H54 (cell line): ENCODE measurements at places on chromosomes 7 and 10.
A peak's percentile ranks its signal among the peaks of the same experiment; 100 is the strongest.

DNA sequence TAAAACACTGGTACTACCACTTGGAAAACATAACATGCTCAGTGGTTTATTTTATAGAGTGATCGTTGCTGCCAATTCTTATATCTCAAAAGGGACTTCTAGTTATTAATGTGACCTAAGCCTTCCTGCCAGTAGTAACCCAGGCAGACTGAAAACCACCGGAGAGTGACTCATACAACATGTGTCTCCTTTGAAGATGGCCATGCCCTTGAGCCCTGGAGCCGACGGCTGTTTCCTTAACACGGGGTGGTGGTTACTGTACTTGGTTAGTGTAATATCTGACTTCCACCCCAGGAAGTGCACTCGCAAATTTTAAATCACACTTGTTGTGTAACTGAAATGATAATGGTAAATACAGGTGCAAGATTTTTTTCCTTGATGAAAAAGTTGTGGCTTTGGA, 30.5 kb downstream of the JAKMIP3 start:
- DNase-seq: peak; percentile 63

GRCh38 chr7:129751916-129752315, 140.4 kb downstream of the NRF1 start:
- DNase-seq: no peak

- no peak for DNase-seq
Measured at GRCh38 chr7:132878204-132878919, 203.5 kb downstream of the CHCHD3 start.

DNA sequence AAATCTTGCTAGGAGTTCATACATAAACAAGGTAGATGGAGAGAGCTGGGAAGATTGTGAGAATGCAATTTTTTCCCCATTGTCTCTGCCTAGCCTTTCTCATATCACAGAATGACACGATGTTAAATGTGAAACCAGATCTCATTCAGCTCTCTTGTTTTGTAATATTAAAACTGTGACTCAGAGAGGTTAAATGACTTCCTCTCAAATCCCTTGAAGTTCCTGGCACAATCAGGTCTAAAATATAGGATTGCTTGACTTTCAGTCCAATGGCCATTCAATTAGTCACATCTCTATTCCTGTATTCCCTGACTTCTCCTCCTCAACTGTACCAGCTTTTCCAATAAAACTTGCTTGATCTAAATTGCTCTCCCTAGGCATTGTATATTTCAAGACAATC, 3.1 kb downstream of the ANKRD22 start:
- peak; percentile 12 for DNase-seq

- DNase-seq: no peak
Measured at GRCh38 chr10:89255793-89256192, 4.2 kb upstream of the LIPA start.

DNA sequence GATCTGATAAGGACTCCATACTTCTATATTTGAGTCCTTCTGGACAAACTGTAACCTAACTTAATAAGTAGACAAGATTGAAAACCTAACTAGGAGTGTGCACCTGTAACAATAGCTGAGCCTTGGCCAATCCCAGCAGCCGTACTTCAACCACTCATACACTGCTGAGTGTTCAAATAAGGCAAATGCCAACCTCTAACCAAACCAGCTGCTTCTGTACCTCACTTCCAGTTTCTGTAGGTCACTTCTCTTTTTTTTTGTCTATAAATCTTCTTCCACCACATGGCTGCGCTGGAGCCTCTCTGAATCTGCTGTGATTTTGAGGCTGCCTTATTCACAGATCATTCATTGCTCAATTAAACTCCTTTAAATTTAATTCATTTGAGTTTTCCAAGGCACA, 753.2 kb downstream of the DNAJB9 start:
- DNase-seq: no peak

- no peak for DNase-seq
Measured at GRCh38 chr10:131444862-131445461, 133.4 kb upstream of the TCERG1L start.

DNA sequence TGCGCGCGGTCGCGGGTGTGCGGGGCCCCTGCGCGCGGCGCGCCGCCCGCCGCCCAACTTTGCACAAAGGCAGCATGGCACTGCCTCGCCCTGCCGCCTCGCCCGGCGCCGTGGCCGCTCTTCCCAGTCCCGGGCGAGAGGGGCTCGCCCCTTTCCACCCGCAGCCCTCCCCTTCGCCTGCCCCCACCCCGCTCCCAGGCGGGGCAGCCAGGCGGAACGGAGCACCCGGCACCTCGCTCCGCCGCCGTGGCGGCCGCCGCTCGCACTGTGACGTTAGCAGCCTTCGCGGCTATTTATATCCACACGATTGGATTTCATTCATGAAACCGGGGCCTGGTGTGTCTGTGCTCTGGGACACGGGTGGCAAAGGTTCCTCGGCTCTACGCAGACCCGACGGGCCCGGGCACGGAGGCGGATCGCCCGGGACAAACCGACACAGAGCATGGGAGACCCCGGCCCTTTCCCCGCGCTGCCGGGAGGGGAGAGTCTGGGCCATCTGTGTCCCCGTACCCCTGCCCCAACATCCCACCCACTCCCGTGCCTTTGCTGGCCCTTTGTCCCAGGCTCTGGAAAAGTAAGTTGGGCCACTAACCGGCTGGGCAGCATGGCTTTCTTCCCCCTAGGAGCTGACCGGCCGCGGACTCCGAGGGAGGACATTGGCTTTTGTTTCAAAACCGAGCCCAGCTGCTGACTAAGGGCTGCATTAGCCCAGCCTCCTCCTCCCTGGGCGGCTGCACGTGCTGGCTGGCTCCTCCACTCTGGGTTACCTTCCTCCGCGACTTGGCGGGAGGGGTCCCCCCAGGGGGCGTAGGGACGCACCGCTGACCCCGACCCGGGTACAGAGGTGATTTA, at the start of gene RHOBTB1:
TSS of gene RHOBTB1 (minus strand) at position 128 of the 852 bp plus-strand sequence. CDS start 32,643 bp downstream, outside the sequence.
- peak; percentile 70 for DNase-seq

DNA sequence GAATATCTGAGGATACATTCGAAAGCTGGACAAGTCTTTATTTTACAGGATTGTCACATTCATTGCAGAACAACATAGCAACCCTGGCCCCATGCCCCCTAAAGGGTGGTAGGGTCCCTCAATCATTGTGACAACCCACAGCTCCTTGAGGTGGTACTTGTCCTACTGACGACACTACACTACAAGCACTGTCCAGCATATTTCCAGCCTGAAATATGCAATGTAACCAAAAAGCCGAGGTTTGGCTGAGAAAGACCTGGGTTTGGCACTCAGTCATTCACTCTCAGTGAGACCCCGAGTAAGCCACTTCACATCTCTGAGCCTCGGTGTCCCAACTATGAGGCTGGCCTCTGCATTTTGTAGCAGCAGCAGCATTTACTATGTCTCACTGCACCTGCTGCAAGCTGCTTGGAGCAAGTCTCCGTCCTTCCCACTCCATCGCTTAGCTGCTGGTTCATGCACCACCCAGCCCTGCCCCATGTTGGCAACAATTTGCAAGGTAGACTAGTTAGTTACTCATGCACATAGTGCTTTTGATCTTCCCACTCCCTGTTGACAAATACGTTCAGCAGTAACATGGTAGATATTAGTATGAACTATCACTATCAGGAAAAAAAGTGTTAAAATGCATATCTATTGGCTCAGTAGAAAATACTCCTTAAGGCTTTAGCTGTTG, 43.6 kb upstream of the TNPO3 start:
- DNase-seq: no peak

- no peak for DNase-seq
Measured at GRCh38 chr7:27183682-27184336, 1.2 kb downstream of the HOXA11 start.

GRCh38 chr7:64098-64915, 128.1 kb upstream of the FAM20C start:
- DNase-seq: no peak

GRCh38 chr7:13042605-13043236, 355.3 kb downstream of the ARL4A start:
- DNase-seq: peak; percentile 40

- peak; percentile 16 for DNase-seq
Measured at GRCh38 chr7:94394437-94395140, at the start of gene COL1A2. Gene COL1A2 (plus strand): TSS chr7:94394895. CDS start chr7:94395032, 137 bp downstream.

- no peak for DNase-seq
Measured at GRCh38 chr10:32104622-32105509, 48.6 kb upstream of the KIF5B start.

DNA sequence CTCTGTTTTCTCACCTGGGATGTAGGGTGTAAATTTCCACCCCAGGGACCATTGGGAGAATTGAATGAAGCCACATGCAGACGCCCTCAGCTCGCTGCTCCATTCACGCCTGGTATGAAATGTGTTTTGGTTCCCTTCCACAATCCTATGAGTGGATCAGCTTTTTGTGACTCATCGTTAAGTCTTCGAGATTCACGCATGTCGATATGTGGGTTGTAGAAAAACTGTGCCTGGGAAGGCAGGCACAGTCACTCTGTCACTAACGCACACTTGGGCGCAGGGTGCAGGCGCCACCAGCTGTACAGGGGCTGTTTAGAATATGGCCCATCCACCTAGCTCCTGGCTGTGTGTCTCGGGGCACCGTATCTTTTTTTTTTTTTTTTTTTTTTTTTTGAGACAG, 64.2 kb upstream of the SH2B2 start:
- DNase-seq: no peak

DNA sequence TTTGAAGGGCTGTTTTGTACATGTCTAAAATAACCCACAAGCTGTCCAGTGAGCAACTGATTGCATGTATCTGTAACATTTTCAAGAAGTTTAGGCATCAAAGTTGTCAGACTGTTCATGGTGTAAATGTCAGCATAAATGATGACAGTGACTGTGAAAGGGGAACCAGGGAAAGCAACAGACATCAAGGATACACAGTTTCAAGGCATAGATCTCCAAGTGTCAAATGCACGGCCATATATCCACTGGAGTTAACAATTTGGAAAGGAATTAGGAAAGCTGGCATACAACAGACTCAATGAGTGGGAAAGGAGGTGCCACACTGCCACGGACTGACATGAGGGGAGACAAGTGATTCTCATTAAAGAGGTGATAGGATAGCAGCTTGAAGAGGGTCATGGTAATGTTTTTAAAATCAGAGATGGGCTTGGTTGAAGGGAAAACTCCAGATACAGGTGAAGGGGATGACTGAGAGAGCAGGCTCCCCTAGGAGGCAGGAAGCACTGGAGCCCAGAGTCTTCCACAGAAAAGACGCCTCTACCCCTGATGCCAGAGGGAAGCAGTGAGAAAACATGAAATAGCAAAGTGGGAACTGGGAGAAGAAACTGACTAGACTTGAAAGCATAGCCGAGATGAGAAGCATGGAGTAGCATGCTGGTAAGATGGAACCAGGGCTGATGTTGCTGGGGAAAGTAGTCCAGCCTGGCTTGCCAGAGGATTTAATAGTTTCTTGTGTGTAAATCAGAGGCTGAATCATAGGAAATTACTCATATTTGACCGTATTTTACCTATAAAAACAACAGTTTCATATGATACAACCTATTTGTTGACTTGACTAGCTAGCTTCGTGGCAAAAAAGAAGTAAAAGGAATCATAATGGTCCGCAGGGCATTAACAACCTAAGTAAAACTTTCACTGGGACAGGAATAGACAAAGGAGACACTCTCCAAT, 18.6 kb downstream of the NSMCE4A start:
- DNase-seq: peak; percentile 29

DNA sequence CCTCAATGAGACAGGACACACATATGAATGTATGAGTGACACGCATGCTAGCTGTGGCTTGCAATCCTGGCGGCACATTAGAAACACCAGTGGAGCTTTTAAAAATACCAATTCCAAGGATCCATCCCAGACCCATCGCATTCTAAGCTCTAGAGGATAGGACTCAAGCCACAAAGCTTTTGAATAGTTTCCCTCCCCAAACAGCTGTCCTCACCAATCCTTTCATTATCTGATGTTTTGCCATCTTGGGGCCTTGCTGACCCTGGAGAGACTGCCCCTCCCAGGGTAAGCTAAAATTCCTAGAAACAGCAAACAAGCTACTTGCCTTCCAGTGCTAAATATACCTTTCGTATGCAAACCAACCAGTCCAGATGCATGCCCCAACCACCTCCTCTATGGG, 8.9 kb upstream of the TM9SF3 start:
- DNase-seq: no peak

GRCh38 chr7:139603896-139604295, 80.4 kb downstream of the CLEC2L start:
- DNase-seq: no peak

DNA sequence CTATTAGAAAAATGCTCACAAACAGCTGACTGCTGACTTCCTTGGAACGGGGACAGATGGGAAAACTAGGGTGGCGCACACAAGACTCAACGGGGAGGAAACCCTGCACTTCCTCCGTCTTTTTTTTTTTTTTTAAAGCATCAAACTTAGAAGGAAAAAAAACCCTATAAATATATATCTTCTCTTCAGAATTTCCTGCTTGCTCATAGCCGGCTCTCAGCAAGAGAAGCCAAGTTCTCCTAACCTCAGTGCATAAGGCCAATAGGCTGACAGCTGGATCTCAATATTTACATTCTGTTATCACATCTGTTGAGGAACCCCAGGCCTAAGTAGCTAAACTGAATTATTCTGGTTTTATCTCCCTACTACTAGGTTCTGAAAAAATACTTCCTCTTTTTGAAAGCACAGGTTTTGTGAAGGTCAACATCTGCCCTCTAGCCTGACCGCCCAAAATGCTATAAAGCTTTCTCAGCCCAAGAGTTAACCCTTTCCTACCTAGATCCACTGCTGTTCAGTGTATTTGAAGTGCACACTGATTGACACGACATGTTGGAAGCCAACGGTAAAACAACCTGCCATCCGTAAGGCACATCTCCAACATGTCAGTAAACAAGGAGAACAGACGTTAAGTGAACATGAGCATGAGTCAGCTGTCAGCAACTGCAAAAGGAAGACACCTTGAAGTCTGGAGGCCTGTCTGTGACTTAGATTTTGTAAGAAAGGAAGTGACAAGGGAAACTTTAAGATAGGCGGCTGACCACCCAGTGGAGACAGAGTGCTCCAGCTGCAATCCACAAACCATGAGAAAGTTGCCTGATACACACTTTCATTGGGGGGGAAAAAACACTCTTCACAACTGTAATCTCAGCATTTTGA, 83.8 kb downstream of the EBLN1 start:
- DNase-seq: no peak

- DNase-seq: no peak
Measured at GRCh38 chr7:84624527-84624926, 429.9 kb upstream of the SEMA3A start.

DNA sequence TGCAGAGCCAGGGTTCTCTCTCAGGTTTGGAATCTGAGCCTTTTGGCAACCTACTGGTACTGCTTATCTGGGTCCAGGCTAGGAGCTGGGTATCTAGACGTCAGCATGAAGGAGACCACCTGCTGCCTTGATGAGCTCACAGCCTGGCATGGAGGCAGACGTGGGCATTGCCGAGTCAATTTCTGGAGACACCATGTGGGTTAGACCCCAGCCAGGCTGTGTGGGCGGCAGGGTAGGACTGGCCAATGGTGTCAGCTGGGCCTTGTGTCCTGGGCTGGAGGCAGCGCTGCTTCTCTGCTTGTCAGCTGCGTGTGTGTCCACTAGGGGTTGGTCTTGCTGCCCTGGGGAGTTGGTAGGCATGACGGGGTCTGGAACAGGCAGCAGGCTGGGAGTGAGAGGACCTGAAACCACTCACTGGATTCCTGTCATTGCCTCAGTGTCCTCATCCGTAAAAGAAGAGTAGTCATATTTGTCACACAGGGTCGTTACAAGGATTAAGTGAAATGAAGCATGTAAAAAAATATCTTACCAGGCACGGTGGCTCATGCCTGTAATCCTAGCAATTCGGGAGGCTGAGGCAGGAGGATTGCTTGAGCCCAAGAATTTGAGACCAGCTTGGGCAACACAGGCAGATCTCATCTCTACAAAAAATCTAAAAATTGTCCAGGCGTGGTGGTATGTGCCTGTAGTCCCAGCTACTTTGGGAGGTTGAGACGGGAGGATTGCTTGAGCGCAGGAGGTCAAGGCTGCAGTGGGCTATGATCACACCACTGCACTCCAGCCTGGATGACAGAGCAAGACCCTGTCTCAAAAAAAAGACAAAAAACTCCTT, 31.7 kb upstream of the ANKRD2 start:
- no peak for DNase-seq
